Inflammatory macrophage treated with lipopolysaccharide for 1 hour (primary cell): ENCODE measurements at places on chromosomes 11 and 22.

DNA sequence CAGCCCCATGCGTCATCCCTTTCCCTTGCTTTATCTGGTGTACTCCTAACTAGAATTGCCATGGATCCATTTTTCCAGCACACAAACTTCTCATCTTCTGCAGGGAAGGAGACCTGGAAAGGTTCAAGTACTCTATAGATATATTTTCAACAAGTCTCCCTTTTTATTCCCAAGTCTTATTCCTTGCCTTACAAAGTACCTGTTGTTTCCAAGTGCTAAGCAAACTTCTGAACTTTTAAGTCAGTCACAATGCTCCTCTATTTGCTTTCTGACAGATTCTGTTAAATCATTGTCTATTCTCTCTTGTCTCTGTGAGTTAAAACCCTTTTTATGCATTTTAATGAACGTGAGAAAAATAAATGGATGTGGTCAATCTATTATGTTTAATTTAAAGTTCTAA, 20.4 kb downstream of the CCDC73 start:
- DNase-seq, result no peak

DNA sequence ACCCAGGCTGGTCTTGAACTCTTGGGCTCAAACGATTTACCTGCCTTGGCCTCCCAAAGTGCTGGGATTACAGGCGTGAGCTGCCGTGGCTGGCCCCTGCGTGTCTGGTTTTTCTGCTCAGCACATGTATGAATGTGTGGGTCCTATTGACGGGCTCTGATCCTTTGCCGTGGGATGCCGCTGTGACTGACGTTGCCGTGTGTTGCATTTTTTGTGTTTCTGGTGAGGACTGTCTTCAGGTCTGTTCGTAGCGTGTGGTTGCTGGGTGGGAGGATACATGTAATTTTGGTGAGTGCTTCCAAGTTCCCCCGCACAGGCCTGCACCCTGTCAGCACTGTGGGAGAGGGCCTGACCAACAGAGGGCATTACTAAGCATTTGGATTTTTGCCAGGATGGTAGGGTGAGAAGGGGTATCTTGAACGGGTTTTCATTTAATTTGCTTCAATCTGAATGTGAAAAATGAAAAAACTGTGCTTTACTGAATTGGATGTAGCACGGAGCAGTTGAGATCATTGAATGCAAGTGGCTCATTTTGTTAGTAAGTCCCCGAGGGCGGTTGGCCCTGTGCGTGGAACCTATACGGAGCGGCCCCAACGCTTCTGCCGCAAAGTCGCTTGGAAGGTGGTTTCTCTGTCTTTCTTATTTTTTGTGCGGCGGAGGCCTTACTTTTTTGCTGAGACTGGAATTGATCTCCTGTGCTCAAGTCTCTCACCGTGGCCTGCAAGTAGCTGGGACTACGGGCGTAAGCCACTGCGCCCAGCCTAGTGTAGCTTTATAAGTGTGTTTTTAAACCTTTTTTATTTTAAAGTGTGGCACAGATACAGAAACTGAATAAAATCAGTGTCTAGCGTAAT, 8.2 kb downstream of the ZBED4 start:
- DNase-seq, result no peak

- DNase-seq, result no peak
Observed at GRCh38 chr22:33962409-33962808, 42.1 kb upstream of the LARGE1 start.

- DNase-seq, result no peak
Observed at GRCh38 chr11:64918017-64918416, 1.0 kb upstream of the ATG2A start.

DNA sequence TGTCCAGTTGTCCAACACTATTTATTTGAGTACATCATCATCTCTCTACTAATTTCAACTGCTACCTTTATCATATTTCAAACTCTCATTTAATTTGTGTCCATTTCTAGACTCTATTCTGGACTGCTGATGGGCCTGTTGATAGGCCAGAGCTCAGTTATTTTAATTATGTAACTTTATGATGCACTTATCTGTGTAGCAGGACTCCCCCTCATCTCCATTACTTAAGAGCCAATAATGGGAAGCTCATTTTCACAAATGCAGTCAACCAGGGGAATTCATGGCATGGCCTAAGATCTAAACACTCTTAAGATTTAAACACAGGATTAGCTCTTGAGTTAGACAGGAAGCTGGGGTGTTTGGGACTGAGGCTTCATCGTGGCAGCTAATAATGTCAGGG, 21.4 kb downstream of the KCNQ1OT1 start:
- peak; percentile 43 for DNase-seq

DNA sequence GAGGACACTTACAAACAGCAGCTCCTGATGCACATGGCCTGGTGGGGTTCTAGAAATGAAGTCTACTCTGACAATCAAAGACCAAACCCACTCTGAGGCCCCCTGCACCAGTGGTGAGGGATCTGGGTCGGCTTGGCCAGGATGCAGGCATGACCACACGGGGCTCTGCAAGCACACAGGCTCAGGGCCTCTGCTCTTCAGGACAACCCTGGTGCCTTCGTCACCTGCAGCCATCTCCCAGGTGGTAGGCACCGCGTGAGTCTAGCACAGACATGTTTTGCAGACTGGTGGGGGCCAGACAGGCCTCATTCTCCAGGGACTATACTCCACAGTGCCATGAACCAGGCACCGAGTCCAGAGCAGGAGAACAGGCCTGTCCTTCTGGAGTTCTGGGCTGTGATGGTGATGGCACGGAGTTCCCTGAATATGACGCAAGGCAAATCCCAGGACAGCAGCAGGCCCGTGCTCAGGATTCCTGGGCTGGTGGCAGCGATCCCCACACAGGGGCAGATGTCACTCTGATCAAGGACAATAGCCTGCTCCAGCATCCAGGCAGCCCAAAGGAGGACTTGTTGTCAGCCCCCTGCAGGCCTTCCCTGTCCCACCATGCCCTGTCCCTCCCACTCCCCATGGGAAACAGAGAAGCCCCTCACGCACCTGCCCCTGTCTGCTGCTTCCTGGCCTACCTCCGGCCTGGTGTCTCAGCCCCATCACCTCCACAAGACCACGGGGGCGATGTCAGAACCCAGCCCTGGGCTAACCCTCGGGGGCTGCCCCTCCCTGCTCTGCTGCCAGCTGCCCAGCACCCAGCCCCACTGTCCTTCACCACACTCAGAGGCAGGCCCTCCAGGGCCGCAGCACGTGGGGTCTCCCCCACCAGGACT, 36.1 kb downstream of the GNB1L start:
- DNase-seq, result no peak

DNA sequence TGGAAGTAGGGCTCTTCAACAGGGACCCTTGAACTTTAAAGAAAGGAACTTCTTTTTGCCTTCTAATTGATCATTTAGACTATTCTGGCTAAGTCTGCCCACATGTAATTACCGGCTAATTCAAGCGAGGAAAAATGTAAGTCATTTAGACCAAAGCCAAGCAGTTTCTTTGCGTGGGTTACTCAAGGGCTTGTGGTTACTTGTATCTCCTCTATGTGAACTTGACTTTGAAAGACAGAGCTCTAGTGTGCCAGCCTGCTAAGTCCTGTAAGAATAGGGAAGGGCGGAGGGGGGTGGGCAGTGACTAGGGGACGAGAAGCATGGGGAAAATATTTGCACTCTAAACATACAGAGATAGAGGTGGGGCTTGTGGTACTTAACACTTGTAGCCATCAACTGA, 145.2 kb upstream of the TEAD1 start:
- DNase-seq, result no peak

DNA sequence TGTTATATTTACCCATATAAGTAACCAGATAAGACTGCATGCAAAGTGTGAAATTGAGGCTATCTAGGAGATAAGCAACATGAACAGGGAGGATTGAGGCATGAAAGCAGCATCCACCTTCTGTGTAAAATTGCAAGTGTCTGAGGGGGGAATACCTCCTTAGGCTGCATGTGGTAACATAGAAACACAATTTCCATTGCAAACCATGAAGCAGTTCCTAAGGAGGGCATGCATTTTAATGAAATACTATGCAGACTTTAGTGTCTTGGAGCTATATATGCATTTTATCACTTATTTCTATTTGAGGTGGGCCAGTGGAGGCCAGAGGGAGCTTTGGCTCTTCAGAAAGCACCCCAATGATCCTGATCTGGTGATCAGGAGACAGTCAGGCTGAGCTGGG, 160.2 kb downstream of the C11orf91 start:
- DNase-seq, result no peak

GRCh38 chr22:17942721-17943120, 81.6 kb downstream of the MICAL3 start:
- DNase-seq, result no peak

DNA sequence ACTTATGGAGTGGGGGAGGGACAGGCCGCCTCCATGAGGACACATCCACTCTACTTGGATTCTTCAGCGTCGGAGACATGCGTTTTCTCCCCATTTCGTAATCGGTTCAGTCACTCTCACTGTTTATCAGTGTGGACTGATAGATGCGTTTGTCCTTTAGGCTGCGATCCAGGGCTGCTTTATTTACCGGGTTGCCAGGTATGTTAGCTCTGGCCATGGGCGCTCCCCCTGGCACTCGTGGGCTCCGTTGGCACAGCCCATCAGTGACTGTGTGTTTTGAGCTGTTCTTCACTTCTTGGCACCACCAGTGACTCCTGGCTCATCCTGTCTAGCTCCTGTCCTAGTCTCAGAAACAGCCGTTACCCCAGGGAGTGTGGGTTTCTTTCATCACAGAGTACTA, 1203.3 kb downstream of the BRD1 start:
- no peak for DNase-seq

DNA sequence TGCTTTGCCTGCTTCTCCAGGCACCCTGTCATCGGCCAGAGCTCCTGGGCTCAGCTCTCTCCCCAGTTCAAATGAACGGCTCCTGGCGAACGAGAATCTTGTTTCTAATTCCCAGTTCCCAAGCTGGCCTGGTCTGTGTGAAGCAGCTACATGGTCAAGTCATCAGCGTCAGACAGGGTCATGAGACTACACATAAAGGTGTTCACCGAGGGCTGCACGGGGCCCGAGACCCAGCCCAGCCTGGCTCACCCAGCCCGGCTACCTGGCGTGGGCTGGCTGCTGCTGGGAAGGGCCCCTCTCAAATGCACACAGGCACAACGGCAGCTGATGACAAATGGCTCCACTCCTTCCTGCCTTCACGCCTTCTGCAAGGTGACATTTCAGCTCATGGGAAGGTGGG, 14.6 kb upstream of the CELSR1 start:
- no peak for DNase-seq

GRCh38 chr11:101321222-101321621, 191.6 kb upstream of the PGR start:
- DNase-seq, result no peak
